ENCODE measurements at places on chromosomes 5 and 9.

GRCh38 chr5:164054461-164054860 is 549.0 kb downstream of the MAT2B start:
- no peak for DNase-seq

DNA sequence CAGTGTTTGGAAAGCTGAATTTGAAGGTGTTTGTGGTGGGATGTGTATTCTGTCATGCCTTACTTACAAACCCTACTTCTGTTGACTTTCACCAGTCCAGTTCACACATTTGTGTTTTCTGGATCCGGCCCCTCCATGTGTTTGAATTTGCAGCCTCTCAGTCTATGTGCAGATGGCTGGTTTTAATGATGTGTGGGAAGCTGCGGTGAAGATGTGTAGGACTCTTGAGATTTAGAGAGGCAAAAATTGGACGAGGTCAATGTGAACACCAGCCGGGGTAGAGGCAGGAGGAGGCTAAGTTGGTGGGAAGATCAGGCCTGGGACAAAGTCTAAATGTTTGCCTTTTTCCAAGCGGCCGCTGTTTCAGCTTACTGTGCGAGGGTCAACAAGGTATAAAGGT is 115.4 kb upstream of the KLF9 start:
- no peak for DNase-seq

GRCh38 chr5:38291355-38291754 is 33.0 kb downstream of the EGFLAM start:
- DNase-seq: no peak

DNA sequence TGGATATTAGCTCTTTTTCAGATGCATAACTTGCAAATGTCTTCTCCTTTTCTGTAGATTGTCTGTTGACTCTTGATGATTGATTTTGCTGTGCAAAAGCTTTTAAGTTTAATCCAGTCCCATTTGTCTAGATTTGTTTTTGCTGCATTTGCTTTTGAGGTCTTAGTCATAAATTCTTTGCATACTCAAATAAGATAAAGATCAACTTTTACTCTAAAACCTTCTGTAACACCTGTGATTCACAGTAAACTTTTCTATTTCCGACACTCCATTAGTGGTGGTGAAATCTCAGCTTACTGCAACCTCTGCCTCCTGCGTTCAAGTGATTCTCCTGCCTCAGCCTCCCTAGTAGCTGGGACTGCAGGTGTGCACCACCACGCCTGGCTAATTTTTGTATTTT is 239.0 kb upstream of the ST8SIA4 start:
- no peak for DNase-seq

- DNase-seq: no peak
These were observed 137.0 kb downstream of the YIPF5 start for GRCh38 chr5:144033486-144033885.

DNA sequence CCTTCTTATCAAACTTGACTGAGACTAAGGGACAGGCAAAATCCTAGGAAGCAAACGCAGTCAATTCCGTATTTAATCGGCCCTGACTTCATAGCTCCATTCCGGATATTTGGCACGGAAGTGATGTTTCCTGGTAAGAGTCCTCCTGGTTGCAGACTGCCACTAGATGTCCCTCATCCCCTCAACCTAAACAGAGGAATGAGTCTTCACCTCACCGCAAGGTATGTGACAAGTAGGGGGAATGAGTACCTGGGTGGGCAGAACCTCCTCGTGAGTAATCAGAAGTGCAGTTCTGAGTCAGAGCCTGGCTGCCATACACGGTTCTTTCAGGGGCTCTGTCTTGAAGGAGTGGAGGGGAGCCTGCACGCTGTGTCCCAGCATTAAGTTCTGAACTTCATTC is 173.6 kb downstream of the MUSK start:
- DNase-seq: no peak

DNA sequence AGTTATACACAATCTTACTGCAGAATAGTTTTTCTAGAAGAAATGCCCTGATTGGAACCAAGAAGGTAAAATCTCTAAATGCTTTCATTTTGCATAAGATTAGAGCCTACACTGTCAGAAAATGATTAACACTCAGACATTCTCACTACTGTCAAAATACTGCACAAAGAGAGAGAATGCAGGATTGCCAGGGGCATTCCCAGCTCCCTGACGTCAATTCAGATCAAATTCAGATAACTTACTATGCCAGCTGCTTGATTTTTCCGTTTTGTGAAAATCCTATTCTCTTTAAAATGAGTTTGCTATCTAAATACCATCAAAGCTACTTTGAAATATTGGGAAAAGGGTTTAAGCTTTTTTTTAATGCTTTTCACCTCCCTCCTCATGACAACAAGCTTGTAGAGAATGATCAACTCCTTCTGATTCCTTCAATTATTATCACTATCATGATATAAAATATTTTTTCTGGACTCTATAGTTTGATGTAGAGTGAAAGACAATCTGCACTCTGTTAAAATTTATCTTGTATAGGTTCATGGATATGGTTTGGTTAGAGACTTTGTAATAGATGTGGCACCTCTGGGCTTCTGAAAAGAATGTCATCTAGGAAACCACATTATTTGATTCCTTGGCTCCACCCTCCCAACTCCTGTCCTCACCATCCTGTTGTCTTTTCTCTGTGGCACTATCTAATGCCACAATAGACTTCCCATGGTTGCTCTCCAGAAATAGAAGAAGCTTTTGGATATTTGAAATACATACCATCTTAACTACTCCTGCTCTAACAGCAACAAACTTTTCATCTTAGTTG is 407.7 kb downstream of the PDE4D start:
- DNase-seq: no peak

GRCh38 chr5:127439644-127440043 is 77.8 kb upstream of the PRRC1 start:
- DNase-seq: no peak

GRCh38 chr5:153404747-153405146 is 85.7 kb upstream of the GRIA1 start:
- no peak for DNase-seq

GRCh38 chr5:63049935-63050334 is 471.3 kb downstream of the LRRC70 start:
- DNase-seq: no peak

DNA sequence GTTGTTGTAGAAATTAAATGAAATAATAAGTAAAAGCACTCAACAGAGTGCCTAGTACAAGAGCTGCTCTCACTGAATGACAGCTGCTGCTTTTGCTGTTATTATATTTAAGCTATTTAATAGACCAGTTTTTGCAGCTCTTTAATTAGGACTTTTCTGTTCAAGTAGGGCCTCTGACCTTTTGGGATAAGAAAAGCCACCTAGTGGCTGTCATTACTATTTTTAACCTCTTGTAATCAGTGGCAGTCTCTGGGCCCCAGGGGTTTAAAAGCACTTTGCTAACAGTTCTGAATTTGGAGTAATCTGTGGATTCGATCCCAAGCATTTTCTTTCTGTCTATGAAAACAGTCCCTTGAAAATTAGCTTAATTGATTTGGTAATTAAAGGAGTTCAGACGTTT is 121.1 kb downstream of the NUDT12 start:
- DNase-seq: no peak

DNA sequence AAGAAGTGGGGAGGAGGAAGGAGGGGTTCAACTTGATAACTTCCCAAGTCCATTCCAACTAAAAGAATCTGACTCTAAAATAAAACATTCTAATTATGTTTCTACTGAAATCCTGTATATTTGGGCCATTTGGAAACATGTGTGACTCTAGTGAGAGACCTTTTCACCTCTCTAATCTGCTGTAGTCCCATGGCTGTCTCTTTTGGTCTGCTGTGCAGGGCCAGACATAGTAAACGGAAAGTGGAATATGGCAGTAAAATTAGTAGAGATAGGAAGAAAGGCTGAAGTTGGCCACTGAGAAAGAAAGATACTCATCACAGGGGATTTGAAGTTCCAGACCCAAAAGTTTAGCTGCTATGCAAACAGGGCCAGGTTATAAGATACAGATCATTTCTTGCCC is 15.9 kb downstream of the RFX3 start:
- no peak for DNase-seq

- no peak for DNase-seq
These were observed 67.4 kb downstream of the UNC13B start for GRCh38 chr9:35229066-35229778.

DNA sequence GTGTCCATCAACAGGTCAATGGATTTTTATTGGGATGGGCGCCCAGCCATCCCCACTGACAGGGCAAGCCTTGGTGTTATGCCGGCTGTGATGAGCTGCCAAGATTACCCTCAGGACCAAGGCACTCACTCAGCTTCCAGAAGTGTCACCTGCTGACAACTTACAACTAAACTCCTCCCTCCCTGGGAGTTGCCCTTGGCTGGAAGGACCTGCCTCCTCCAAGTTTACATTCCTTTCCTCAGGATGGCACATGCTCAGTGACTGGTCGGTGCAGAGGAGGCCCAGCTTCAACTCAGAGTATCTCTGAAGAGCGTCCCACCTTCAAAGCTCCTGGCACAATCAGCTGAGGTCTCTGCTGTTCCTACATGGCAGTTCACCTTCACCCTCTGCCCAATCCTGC is 52.5 kb upstream of the ZBTB43 start:
- DNase-seq: no peak

DNA sequence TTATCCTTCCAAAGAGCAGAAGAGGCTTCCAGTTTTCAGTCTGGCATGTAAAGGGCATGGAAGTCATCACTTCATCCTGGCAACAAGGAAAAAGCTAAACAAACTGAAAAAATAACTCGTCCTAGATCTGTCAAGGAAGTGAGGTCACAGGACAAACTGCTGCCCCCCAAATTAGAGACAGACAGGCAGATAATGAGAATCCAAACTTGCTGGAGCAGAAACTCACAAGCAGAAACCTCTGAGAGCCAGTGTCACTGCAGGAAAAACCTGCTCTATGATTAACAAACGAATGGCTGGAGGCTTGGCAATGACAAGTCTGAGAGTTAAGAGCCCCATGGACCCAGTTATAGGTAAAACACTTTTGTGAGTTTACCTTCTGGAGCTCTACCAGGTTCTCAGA is 18.9 kb upstream of the MLANA start:
- DNase-seq: no peak

- DNase-seq: no peak
These were observed 17.9 kb upstream of the SPINK4 start for GRCh38 chr9:33222031-33222430.

- no peak for DNase-seq
These were observed 11.7 kb downstream of the ZNF462 start for GRCh38 chr9:106874652-106875051.

GRCh38 chr9:26057050-26057449 is 378.8 kb upstream of the TUSC1 start:
- DNase-seq: no peak

DNA sequence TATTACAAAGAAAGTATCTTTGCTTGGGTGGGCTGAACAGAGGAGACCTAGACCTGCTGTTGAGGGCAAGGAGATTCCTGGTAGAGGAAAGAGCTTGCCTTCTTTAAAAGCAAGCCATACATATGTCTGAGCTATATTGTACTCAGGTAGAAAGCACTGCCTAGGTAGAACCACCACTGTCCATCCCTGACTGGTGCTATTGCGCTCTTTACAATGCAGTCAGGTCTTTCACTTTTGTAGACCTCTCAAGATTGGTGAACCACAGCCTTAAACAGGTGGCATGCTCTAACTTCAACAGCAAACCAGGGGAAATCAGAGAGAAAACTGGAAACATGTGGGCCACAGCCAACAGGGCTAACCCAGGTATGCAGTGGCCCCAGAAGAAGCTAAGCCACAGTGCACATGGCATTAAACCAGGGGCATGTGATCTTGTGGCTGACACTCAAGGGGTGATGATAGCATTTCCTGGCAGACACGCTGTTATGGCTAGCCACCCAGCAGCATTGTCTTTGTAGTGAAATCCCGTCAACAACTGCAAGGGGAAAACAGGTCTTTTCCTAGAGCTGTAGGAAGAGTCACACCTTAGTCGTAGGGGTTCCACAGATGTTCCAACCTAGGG is 253.9 kb upstream of the PCSK5 start:
- DNase-seq: no peak

- DNase-seq: no peak
These were observed 604.1 kb upstream of the TLE4 start for GRCh38 chr9:78967596-78968217.

Measured in activated naive CD4-positive, alpha-beta T cell treated with anti-CD3 and anti-CD28 coated beads, Interleukin-2, amount 50 U/mL, for 72 hours (primary cell).